ENCODE measurements at places on chromosomes 6 and 20.

GRCh38 chr20:61192337-61192950 is 59.6 kb upstream of the CDH4 start:
- no peak for DNase-seq

- DNase-seq: no peak
These were observed 379.0 kb upstream of the FLRT3 start for GRCh38 chr20:14716351-14716801.

- DNase-seq: peak; percentile 27
These were observed 72.5 kb downstream of the B3GAT2 start for GRCh38 chr6:70884074-70884983.

DNA sequence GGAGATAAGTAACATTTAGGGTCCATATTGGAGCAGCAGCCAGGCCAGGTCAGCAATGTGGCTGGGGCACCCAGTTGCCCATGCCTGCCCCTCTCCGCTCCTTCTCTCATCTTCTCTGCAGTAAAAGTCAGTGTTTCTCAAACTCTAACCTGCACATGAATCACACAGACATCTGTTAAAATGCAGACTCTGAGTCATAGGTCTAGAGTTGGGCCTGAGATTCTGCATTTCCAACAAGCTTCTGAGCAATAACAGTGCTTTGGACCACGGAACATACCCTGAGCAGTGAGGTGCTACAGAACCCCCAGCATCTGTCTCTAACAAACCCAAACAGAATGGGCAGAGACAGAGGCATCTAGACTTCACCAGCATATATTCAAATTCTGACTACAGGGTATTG is 10.1 kb downstream of the PHF10 start:
- no peak for DNase-seq

GRCh38 chr6:142725024-142725770 is 219.8 kb downstream of the HIVEP2 start:
- no peak for DNase-seq

GRCh38 chr6:55492259-55492658 is 86.7 kb downstream of the HMGCLL1 start:
- DNase-seq: no peak

GRCh38 chr6:8000188-8000596 is 64.0 kb downstream of the BLOC1S5 start:
- DNase-seq: no peak

DNA sequence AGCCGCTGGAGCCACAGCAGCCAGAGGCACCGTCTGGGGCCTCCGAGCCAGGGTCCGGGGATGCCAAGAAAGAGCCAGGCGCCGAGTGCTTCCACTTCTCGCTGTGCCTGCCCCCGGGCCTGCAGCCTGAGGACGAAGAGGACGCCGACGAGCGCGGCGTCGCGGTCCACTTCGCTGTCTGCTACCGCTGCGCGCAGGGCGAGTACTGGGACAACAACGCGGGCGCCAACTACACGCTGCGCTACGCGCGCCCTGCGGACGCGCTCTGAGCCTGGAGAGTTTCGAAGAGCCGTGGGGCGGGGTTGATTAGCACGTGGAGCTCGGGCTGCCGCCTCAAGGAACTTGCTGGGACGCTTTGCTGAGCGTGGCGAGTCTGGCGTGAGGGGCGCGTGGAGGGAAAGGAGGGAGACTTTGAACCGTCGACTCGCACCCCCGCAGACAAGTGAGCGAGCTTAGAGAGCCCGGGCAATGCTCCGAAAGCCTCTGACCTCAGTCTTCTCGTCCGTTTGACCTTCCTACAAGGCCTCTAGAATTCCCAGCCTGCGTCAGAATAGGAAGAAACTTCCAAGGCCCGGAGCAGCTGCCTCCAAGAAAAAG is 1.3 kb downstream of the PPP1R3G start:
- DNase-seq: no peak

- no peak for DNase-seq
These were observed 111.6 kb downstream of the TINAG start for GRCh38 chr6:54419885-54420284.

DNA sequence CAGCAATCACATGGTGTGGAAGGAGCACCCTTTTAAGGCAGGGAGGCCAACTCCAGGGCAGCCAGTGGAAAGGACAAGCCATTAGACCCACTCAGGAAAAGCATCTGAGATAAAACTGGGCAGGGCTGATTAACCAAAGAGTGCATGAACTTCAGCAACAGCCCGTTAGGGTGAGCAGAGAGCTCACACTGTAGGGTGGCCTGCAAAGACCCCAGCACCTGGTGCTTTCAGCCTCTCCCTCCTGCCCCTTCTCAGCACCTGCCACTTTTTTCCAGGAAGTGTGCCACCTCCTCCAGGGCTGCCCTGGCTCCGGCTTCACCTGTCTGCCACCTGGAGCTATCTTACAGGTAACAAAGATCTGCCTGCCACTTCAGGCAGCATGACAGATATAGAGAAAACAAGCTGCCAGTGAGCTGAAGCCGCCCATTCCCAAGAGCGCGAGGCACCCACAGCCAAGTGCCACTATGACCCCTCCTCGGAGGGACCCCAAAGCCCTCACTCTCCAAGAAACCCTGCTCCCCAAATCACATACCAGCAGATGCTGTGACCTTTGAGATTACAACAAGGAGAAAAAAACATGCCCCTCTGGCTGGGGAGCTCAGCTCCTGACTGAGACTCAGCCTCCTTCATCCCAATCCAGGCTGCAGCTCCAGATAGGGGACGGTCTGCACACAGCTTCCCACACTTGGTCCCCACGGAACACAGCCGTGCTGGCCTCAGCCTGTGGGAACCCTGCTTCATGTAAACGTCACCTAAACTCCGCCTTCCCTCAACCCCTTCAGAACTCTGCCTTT is 71.2 kb downstream of the ABHD12 start:
- no peak for DNase-seq

DNA sequence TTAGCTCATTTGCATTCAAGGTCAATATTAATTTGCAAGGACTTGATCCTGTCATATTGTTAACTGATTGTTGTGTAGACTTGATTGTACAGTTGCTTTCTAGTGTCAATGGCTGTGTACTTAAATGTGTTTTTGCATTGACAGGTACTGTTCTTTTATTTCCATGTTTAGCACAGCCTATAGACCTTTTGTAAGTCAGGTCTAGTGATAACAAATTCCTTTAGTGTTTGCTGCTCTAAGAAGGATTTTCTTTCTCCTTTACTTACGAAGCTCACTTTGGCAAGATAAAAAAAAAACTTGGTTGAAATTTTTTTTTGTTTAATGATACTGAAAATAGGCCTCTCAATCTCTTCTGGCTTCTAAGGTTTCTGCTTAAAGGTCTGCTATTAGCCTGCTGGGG is 942.3 kb downstream of the QKI start:
- no peak for DNase-seq

- no peak for DNase-seq
These were observed 9.6 kb downstream of the KCNQ5 start for GRCh38 chr6:72631480-72631879.

DNA sequence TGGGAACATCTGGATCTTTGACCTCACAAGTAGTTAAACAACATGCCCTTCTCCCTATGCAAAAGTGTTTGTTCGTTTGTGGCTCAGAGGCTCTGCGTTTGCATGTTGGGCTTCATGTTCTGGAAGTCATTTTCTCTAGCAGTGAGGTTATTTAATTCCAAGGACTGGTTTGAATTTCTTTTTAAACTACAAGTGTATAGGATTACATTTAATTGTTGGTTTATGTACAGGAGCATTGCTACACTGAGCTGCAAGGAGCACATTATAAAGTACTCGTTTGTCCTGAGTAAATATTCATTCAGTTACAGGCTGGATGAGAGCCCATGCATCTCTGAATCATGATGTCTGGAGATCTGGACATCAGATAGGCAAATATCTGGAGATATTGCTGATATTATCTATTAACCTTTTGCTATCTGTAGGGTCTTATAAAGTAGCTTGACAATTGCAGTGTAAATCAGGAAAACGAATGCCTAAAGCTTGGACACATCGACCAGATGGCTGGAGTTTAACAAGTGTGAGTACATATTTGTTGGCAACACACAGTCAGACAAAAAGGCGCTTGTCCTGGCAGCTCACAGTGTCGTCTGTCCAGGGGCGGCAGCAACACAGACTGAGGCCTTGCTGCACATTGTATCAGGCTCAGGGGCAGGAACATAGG is 84.6 kb downstream of the PDE7B start:
- DNase-seq: no peak

DNA sequence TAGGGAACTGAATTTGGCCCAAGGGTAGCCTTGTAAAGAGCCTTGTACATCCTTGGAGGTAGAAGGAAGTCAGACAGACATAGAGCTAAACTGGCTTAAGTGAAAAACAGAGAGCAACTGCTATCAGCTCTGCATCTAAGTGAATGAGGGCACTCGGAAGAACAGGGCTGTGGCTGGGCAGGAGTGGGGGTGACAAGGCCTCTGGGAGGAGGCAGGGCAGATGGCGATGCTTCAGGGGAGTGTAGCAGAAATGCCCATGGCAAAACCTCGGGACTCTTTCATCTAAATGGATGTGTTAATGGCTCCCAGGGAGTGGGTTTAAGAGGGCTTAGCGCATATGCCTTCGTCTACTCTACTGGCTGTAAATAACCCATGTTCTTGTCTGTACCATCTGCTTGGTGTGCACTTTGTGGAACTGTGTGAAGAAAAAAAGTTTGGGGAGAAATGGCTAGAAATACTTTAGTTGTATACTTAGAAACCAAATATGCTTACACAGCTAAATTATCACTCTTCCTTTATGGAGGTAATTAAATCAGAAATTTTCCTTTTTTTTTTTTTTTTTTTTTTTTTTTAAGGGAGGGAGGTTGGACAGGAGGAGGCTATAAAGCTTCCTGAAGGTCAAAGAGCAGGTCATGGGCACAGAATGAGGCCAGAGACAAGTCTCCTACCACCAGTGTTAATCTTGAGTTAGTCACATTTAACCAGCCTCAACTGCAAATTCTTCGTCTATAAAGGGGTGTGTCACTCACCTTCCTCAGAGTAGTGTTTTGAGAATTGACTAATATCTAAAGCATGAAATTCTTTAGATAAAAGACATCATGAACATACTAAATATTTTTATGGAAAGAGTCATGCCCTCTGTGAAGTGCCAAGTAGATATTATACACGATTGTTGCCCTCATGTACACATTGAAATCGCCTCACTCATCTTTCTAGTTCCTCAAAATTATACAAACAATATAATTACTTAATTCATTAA is 60.9 kb downstream of the FYN start:
- DNase-seq: no peak

DNA sequence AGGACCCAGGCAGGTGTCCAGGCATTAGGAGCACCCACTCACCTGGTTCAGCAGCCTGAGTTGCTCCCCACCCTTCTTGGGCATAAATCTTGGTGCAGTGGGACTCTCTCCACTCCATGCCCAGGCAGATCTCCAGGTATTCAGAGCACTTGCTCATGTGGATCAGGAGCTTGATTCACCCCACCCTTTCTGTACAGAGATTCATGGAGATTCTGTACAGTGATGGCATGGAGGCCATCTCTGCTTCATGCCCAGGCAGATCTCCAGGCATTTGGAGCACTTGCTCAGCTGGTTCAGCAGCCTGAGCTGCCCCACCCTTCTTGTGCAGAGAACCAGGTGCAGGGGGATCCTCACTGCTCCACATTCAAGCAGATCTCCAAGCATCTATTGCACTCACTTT is 44.1 kb downstream of the BEND6 start:
- no peak for DNase-seq

DNA sequence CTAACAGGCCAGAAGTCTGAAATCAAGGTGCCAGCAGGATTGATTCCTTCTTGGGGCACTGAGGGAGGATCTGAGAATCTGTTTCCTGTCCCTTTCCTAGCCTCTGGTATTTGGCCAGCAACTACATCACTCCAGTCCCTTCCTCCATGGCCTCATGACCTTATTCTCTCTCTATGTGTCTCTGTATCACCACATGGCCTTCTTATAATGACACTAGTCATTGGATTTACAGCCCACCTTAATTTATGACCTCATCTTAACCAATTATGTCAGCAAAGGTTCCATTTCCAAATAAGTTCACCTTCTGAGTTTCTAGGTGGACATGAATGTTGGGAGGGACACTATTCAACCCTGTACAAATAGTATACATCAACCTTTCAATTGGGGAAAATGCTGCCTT is 29.3 kb downstream of the SCML4 start:
- no peak for DNase-seq

- DNase-seq: no peak
These were observed 1405.1 kb upstream of the EYS start for GRCh38 chr6:67112120-67112519.

- DNase-seq: no peak
These were observed 9.9 kb upstream of the MMP24 start for GRCh38 chr20:35216541-35216940.

DNA sequence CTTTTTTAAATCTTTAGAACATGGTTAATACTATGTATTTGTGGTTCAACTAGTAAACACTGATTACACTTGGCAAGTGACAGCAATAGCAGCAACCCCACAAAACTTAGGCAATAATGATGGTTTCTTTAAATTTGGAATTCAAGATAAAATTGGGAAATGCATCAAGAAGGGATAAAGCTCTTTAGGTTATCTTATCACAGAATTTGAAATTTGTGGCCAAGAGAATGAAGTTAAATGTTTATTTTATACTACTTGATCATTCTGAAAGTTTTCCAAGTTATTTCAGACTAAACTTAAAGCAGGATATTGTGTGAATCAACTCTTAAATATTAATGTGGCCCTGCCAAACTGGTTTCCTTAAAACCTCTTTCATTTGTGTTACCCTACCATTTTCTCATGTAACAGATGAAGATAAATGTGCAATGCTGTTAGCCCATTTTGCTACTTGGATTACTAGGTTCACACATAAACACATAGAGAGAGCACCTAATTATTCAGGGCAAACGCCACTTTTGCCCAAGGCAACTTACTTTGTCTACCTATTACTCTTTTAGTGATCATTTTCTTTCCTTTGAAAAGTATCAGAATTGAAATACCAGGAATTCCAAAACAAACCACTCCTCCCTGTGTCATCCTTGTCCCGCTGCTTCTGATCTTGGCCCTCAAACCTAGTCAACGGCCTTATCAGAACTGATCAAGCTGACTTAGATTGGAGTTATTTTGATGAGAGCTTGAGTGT is 186.7 kb upstream of the TENT5A start:
- no peak for DNase-seq
